ENCODE measurements at places on chromosomes 13 and 19. TPM values are rescaled to one million over a fixed set of nuclear protein-coding genes. Genes with fewer than 3 reads are reported as not detected.

The ZNF835 gene
- polyA plus RNA-seq: not detected

The SIGLEC12 gene
- not detected for polyA plus RNA-seq

The RSPH6A gene
- polyA plus RNA-seq: not detected

The ZNF541 gene
- not detected for polyA plus RNA-seq

The SIGLEC8 gene
- polyA plus RNA-seq: not detected

The FCAR gene
- polyA plus RNA-seq: not detected

The SPTBN4 gene
- polyA plus RNA-seq: 12.7 TPM

The TSHZ3 gene
- polyA plus RNA-seq: 2.4 TPM

The CADM4 gene
- 220 TPM for polyA plus RNA-seq

The LATS2 gene
- 2.6 TPM for polyA plus RNA-seq

Data from neural cell (in vitro differentiated cells).